ENCODE measurements at places on chromosomes 7 and 10. TPM values are rescaled to one million over a fixed set of nuclear protein-coding genes. Genes with fewer than 3 reads are reported as not detected.

NOS3 gene
- 16.5 TPM for total RNA-seq

LIPF gene
- total RNA-seq, result 0.18 TPM

ZNF107 gene
- total RNA-seq, result 5.3 TPM

RBM20 gene
- 0.68 TPM for total RNA-seq

GDF2 gene
- total RNA-seq, result not detected

CYP3A4 gene
- not detected for total RNA-seq

MAGI2 gene
- total RNA-seq, result 6.7 TPM

CCDC7 gene
- 2.4 TPM for total RNA-seq

CFAP70 gene
- total RNA-seq, result 0.39 TPM

All from glomerular endothelial cell (primary cell).